Fibroblast of upper back skin (primary cell): ENCODE measurements at places on chromosomes 3 and 15.

DNA sequence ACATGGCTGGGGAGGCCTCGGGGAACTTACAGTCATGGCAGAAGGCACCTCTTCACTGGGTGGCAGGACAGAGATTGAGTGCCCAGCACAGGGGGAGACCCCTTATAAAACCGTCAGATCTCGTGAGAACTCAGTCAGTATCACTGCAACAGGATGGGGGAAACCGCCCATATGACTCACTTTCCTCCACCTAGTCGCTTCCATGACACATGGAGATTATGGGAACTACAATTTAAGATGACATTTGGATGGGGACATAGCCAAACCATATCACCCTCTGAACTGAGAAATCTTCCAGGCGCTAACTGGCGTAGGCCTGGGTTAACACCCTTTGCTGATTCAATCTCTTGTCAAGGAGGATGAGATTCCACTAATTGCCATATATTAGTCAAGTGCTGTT is 392.3 kb downstream of the FEZF2 start:
- DNase-seq, result no peak

DNA sequence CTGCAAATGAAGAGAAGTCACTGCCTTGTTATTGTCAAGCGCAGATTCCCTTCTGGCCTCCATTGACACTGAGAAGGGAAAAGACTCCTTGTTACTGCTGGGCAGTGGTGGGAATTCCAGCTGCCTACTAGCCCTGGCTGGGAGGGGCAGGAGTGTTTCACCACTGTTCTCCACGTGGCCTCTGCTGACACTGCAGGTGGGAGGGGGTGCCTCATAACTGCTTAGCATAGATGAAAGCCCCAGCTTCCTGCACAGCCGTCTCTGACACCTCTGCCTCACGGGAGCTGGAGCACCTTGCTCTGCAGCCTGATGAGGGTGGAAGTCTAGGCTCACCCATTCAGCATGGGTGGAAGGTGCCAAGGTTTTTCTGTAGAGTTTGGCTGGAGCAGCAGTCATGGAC is 52.1 kb downstream of the TM2D3 start:
- no peak for DNase-seq

- DNase-seq, result no peak
Observed at GRCh38 chr15:91476861-91477260, 376.6 kb upstream of the SLCO3A1 start.

DNA sequence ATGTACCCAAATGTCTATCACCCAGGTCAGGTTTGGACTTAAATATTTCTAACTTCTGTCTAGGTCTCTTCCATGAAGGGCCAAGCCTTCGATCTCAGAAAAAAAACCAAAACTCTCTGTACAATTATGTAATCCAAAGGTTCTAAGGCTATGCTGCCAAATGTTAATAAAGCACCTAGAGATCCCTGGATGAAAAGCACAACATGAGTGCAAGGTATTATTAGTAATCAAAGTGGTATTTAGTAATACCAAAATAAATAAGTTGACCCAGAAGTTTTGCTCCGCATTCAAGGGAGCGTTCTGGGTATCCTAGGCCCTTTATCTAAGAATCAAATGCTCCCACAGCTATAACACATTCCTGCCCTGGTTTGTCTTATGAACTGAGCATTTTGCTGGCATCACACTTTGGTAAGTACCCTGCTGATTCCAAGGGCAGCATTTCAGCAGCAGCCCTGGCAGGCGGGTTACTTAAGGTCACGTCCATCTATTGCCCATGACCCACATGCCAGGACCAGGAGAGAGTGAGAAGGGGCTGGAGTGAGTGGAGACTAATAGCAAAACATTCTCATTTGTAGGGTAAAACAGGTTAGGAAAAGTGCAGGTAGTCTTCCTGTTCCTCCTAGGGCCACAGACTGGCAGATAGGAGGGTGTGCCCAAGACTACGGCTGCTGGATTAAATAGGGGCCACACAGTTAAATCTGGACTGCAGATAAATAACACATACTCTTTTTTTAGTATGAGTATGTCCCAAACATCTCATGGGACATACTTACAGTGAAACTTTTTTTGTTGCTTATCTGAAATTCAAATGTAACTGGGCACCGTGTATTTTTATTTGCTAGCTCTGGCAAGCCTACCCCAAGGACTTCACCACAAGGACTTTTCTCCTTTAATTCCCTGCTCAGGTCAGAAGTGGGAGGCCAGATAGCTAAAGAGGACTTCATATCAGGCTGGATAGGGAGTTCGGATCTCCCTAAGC is 76.0 kb upstream of the SNRK start:
- no peak for DNase-seq

DNA sequence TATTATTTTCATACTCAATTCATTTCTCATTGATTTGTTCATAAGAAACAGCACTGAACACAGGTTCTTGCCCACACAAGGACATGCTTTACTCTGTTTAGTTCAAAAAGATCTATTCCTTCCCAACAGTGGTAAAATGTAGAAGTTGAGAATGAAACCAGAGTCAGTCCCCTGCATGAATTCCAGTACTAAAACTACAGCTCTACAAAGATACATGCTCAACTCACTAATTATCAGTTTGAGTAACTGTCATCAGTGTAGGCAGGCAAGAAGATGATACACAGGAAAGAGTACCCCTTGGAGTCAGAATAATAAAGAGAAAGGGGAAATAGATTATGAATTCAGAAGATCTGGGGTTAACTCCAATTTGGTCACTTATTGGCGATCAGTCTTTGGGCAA is 43.2 kb downstream of the NR2E3 start:
- DNase-seq, result no peak

DNA sequence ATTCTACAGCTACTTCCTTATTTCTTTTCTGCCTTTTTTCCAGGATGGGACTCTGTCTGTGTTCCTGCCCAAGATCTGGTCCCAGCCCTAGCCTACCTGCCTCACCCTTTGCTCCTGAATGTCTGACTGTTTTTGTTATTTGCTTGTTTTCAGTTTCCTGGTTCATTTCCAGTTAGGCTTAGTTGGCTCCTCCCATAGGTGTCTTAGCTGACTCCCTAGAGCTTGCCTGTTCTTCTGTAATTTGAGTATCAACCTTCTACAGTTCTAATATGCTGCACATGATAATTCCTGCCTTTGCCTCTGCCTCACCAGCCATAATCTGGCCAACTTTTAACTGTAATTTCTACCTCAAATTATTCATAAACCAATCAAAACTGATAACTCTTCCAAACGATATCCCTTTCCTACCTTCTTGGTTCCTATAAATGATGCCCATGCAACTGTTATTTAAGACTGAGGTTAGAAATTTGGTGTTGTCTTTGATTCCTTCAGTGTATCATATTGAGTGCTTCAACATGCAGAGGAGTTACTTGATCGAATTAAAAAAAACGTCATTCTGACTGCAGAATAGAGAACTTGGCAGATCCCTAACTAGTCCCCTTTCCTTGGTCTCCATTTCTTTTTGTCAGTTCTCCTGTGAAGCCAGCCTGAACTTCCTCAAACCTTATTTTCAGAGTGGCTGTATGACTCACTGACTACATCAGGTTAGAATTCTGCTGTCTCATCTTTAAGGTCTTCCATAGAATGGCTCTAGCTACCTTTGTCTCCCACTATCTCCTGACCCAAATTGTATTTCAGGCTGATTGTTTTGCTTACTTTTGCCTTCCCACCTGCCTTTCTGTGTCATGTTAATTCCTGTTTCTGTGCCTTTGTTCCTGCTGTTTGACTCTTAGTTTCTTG is 8.4 kb downstream of the GOLM2 start:
- DNase-seq, result peak; percentile 51

DNA sequence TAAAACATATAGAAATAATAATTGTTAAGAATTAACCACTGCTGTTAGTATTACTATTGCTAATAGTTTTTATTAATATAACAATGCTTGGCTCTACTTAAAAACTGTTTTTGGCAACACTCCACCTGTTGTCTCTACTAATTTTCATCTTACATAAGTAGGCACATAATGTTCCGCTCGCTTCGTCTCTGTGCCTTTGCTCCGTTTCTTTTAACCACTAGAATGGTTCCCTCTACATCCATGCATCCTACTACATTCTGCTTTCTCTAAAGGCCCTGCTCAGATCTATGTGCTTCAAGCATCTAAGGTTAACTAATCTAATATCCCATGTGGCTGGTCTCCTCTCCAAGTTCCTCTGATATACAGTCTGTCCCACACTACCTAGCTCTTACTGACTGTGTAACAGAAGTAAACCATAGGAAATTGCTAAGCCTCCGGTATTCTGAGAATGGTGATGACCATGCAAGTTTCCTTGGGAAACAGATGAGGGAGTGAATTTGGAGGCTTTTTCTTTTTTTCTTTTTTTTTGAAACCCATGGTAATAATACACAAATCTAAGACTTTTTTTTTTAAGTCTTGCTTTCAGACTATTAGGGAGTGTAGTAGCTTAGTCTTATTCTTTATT is 138.3 kb downstream of the P3H2 start:
- DNase-seq, result peak; percentile 41

- DNase-seq, result no peak
Observed at GRCh38 chr3:147483145-147483544, 74.0 kb downstream of the ZIC1 start.

DNA sequence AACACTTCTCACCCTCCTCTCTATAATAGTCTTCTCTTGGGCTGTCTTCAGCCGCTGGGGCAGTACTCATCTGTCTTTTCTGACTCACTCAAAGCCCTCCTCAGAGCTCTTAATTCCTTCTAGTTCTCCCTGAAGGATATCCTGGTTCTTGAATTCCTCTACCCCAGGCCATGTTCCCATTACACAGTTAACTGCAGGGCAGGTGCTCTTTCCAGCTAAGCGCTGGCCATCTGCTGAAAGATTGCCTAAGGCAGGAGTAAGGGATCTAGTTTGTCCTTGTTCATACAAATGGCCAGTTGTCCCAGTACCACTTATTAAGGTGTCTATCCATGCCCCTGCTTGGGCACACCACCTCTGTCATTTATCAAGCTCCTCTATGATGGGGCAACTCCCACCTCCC is 10.2 kb upstream of the SPG11 start:
- DNase-seq, result no peak

GRCh38 chr3:10344147-10344943 is 23.4 kb upstream of the SEC13 start:
- peak; percentile 39 for DNase-seq

DNA sequence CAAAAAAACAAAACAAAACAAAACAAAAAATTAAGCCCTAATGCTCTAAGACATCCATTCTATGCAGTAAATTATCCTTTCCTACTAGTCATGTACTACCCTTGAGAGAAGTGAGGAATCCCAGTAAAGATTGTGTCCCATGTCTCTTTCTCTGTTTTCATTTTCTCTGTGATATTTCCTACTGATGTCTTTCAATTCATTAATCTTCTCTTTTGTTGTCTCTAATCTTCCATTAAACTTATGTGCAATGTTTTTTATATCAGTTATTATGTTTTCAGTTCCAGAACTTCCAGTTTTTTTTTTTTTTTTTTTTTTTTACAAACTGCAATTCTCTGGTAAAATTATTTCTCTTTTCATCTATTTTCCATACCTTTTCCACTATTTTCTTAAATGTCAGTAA is 44.1 kb upstream of the SLC12A8 start:
- no peak for DNase-seq

DNA sequence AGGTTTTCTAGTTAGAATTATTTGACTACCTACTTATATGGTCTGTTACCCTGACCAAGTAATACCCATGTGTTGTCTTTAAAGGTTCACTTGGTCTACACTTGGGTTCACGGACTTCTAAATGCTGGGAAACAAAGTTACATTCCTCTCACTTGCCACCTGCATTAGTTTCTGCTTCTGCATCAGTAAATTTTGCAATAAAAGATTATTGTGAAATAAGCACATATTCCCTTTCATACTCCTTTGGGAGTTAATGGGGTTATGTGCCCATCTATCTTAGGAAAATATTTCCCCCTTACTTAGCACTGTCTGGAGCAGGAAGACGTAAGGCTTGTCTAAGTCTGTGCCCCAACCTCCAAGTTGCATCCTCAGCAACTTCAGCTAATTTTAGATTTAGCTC is 160.7 kb downstream of the FRMD5 start:
- peak; percentile 69 for DNase-seq

DNA sequence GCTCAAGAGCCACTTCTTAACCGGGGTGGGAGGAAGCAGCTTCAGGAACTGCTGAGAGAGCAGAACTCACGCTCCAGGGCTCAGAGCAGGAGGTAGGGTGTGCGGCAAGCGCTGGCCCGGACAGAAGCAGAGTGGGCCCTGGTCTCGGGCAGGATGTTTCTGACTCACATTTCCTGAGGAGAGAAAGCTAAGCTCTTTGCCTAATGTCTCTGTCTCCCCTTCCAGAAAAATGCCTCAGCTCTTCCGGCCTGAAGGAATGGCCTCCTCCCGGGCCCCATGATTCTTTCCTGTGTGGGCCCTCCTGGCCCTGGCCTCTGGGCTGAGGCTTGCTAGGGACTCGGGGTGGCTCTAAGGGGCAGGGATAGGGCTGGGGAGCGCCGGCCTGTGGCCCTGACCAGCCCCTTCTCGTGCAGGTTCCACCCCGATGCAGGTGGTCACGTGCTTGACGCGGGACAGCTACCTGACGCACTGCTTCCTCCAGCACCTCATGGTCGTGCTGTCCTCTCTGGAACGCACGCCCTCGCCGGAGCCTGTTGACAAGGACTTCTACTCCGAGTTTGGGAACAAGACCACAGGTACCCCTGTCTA is 4.1 kb upstream of the STAB1 start:
- no peak for DNase-seq

DNA sequence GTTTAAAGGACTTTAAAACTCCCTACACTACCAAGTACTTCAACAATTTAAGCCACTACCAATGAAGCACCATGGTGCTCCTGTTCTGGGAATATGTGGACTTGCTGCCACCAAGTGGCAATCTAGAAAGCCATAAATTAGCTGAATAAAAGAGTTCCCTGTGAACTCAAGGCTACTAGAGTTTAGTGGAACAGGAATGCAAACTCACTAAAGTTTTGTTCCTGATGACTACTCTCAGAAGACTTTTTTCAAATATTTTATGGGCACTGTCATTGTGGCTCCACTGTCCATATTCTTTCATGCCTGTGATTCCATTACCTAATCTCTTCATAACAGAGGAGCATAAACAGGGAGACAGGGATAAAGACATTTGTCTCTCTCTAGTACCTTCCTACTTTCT is 63.9 kb downstream of the TMCC1 start:
- peak; percentile 93 for DNase-seq

DNA sequence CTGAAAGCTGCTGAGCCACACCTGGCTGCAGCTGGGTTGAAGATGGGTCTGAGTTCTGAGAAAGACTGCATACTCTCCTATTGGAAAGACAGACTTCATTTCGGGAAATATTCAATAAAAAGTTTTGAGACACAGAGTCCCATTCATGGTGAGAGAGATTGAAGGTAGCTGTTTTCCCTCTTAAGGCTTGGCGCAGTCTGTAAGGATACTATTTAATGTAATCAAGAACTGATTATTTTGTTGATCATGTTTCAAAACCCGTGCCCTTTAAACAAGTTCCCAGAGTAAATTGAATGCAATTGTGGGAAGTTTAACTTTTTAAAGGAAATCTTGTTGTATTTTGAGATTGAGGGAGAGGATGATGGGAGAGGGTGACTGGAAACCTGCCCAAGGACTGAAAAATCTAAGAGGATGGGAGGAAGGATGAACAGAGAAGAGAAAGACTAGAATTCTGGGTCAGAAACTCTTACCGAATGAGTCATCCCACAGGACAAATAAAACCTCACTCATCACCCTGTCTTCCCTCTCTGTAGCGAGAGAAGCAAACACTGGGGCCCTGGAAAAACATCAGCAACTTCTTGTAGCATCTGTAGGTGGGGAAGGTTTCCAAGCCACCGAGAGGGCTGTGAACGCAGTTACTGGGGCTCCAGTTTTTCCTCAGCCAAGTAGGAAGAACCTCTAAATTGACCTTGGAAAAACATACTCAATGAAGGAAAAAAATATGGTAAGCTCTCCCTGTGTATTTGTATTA is 193.2 kb upstream of the TPRG1 start:
- DNase-seq, result peak; percentile 82
